ENCODE measurements at places on chromosomes 16 and 17.

DNA sequence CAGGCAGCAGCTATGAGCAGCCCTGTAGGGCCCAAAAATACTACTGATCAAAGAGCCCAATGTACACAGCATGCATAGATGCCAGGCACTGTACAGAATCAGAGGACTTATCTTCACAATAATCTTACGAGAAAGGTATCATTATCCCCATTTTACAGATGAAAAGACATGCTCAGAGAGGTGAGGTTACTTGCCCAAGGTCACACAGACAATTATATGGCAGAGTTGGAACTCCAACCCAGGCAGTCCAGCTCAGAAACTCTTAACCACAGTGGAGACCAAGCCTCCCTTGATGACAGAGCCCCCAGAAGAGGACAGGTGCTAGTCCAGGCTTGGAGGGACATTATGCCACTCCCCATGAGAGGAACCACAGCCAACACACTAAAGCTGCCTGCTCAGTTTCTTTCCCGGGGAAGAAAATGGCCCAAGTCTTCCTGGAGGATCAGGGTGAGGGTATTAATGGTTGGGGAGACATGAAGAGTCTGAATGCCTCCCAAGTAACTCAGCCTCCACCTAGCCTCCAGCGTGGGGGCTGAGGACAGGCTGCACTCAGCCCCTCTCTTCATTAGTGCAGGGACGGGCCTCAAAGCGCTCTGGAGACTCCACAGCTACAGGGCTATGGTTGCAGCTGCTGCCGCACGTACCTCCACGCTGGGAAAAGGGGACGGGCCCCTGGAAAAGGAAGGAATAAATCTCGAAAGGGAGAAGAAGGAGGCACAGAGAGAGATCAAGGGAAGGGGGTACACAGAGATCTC, 826 bp downstream of the UNC119 start:
- no peak for DNase-seq

DNA sequence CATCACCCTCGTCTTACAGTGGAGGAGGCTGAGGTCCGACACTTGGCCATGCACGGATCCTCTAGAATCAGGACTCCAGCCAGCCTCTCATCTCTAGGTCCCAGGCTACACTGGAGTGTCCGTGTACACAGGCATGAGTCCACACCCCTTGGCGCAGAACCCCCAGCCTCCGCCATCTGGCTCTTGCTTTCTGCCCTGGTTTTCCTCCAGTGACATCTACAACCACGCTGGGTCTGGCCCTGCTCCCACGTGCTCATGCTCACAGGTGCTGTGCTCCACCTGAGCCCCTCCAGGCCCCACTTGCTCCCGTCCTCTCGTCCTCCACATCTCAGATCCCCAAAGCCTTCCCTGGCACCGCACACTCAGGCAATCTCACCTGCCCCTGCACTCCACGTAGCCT, 260.8 kb downstream of the ENGASE start:
- no peak for DNase-seq

DNA sequence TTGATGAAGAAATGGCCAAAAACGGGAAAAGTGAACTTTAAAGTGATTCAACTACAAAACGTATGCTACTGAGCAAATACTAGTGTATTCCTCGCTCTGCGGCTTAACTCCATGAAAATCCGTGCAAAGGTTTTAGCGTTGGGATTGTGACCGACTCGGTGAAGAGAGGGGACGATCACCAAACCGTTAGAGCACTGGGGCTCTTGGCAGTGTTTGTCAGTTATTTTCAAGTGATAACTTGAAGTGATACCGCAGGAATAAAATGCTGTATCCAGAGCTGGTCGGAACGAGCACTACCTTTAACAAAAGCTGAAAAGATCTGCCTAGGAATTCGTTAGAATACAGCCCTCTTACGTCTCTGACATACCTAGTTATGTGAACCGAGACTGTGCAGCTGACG, 773 bp upstream of the PPM1D start:
- DNase-seq: no peak

DNA sequence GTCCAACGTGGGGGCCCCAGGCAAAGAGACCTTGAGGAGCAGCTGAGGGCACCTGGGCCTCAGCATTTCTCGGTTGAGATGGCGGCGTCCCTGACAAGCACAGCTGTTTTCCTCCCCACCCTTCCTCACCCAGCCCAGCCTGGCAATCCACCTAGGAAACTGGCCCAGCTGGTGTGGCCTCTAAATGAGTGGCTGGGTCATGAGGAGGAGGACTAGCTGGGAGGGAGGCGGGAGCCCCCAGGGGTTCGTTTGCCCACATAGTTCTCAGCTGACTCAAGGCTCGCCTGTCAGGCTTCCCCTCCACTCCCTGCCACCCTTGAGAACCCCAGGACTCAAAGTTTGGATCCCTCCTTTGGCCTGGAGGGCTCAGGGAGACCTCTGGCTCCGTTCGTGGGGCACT, 5.9 kb downstream of the RNF222 start:
- no peak for DNase-seq

DNA sequence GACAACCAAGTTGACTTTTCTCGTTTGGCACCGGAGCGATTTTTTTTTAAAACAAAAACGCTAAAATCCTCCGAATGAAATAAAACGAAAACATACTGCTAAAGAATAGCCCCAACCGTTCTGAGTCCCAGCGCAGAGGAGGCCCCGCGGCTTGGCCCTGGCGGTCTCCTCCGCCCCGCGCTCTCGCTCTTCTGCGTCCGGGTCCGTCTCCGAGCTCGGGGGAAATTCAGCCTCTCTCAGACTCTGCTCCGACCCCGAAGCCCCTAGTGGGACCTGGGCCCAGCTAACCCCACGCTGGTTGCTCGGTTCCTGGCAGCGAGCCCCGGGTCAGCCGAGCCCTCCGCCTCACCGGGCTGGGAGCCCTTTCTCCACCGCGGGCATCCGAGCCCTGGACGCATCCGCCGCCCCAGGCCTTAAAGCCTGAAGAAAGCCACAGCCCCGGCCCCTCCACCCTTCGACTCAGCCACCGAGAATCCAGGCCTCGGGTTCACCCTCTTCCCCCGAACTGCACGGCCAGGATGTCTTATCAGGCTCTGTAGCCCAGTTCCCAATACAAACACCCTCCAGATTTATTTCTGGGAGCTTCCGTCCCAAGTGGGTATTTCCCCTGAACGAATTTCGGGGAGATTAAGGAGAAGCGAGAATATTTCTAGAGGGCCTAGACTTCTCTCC, 1.2 kb downstream of the TBX2 start:
- no peak for DNase-seq
